Occipital lobe (tissue), 3 donors: ENCODE measurements at places on chromosomes 2 and 18. TPM values are rescaled to one million over a fixed set of nuclear protein-coding genes. Genes with fewer than 3 reads are reported as not detected.

The MROH2A gene
- not detected for total RNA-seq

The ZAP70 gene
- total RNA-seq: 1.1 TPM

The DNER gene
- 86.7 TPM for total RNA-seq

The ACKR3 gene
- total RNA-seq: 20.3 TPM

The CCDC74A gene
- total RNA-seq: 4.1 TPM
